ENCODE measurements at places on chromosomes 11 and 22.

GRCh38 chr11:1763336-1763795 lies 361 bp downstream of the CTSD start:
- no peak for DNase-seq

DNA sequence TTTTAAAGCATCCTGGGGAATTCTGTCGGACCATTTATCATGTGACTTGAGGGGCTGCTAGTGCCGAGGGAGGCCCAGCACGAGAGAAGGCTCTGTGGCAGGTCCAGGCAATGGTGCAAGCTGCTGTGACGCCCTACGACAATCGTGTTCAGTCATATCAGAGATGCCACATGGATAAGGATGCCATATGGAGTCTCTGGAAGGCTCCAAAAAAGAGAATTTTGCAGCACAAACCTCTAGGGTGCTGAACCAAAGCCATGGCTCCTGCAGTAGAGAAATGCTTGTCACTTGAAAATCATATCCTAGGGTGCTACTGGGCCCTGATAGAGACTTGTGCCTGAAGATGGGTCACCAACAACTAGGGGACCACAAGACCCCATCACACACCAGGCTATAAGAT lies 6.7 kb upstream of the CD6 start:
- DNase-seq, result no peak

- no peak for DNase-seq
Observed at GRCh38 chr11:2828585-2829330, 56.8 kb downstream of the CDKN1C start.

DNA sequence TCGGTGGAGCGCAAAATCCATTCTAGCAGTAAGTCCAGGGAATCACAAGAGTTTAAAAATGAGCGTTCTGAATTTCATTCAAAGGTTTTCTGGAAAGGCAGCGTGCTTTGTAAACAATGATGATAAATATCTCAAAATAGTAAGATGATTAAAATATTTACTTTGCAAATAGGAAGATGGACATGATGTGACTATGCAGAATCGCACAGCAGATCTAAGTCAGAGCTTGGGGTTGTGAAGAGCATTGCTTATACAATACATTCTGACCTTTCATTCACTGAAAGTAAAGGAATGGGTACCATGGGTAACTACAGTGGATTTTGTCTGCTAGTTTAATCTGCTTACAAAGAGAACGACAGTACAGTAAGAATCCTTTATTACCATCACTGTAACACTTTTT lies 77.5 kb downstream of the PPP6R3 start:
- DNase-seq, result no peak

DNA sequence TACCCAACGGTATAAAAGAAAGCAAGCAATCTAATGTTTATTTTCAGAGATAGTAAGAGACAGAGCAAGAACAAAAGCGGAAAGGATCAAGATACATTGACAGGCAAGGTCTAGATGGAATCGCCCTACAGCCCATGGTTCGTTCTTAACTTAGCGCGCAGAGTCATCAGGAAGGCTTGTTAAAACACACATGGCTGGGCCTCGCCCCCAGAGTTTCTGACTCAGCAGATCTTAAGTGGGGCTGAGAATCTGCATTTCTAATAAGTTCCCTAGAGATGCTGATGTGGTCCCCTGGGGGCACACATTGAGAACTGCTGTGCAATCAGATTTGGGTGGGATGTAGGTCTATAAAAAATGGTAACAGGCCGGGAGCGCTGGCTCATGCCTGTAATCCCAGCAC lies 35.8 kb upstream of the CHRM4 start:
- no peak for DNase-seq

DNA sequence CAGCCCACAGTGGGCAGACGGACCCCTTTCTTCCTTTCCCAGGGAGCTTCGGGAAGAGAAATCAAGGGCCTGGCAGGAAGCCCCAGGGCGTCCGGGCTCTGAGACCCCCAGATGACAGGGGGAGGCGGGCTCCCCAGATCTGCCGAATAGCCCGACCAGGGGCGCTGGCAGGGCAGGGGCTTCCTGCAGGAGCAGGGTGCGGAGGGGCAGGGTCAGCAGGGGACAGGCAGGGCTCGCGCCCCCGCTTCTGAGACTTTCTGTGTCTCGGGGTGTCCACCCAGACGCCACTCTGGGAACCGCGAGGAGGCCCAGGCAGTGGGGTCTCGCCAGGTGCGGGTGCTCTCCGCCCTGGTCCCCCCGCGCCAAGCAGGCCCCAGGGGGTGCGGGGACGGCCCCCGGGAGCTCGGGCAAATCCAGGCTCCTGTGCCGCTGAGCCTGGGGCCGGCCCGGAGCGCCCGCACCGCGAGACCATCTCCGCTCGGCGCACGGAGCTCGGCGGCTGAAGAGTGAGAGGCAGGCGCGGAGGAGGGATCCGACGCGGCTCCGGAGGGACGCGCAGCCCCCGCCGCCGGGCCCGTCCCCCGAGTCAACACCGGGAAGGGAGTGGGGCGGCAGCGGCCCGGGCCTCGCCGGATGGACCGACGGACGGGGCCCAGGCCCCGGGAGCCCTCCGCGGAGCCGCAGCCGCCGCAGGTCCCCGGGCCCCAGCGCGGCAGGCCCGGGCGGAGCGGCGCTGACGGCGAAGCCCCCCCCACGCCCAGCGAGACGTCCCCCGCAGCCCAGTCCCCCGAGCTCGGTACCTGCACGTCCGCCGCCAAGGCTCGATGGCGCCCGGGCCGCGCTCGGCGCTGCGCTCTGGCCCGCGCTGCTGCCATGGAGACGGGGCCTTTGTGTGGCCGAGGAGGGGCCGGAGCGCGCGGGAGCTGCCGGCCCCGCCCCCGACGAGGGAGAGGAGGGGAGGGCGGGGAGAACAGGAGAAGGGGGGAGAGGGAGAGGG lies at the start of gene PLXNB2:
Gene PLXNB2 (minus strand): TSS at position 894 of the 997 bp plus-strand sequence. CDS start 17,062 bp downstream, outside the sequence.
- DNase-seq, result no peak

DNA sequence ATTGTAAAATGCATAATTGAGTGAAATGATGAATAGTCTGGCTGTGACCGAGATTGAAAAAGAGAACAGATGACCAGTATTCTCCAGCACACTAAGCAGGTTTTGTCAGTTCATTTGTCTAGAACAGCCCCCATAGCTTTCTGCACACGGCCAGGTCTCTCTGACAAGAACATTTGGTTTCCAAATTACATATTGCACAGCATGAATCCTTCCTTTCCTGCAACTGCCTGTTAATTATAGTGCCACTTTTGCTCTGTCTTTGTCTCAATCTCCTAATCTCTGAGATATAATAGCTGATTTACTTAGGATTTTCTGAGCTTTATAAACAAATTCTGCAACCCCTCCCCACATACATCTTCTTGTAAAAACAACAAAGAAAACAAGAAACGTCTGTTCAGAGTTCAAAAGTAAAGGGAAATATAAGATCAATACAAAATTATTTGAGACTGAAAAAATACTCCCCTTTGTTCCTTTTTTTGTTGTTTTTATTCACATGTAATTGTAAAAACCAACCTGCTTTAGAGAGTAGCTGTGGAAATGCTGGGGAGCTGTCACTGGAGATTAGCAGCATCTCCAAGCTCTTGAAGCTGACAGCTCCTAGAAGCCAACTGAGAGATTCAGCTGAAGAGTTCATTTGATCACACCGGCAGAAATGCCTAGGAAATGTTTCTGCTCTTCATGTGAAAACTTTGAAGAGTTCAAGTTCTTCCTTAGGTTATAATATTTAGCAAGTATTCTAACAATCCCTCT lies 998.1 kb downstream of the DLG2 start:
- DNase-seq, result no peak

DNA sequence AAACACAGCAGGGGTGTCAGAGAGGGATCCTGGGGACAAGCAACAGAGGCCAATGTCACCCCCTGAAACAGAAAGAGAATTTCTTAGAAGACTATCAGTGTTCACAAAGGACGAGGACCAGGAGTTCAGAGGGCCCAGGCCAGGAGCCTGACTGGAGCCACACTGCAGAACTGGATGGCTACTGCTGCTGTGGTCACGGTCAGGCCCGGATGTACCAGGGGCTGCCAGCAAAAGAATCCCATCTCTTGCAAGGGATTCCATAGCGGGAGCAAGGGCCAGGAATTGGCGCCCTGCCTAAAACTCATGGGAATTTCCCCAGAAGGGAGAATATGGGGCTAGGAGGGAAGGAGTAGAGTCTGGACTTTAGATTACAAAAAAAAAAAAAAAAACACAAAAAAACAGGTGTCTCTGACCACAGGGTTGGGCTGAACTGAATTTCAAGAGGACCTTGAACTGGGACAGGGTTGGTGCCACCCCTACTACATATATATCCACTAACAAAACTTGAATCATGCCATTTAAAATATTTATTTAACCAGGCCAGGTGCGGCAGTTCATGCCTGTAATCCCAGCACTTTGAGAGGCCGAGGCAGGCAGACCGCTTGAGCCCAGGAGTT lies 15.7 kb upstream of the KCTD14 start:
- no peak for DNase-seq

DNA sequence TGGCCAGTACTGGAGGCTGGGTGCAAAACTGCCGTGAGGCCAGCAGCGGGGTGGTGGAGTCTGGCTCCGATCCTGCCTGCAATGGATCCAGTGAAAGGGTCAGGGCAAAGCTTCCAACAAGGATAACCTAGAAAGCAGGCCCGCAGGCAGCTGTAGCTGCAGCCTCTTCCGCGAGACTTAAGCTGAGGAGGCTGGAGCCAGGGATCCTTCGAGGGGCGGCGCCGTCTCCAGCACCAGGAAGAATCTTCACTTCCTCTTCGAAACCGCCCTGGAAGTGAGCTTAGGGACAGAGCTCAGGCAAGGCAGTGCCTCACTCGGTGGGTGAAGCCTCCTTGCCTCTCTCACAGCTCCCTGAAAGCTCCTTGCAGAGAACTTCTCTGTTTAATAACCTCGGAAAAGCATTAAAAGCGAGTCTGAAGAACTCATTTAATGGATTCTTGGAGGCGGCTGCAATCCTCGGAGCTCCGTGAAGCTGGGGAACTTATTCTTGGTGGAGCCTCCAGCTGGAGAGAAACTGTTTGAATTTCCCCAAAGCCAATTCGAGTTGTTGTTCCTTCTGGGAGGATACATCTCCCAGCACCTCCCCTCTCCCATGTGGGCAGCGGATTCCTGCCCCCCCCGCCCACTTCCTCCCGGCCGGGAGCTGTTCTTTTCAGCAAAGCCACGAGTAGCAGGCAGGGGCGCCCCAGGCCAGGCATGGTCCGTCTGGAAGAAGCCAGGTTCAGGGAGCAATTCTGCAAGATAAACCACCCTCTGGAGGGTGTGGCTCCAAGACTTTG lies 169.9 kb downstream of the CTTN start:
- DNase-seq, result no peak

- no peak for DNase-seq
Observed at GRCh38 chr11:79265756-79266322, 175.0 kb downstream of the TENM4 start.

- DNase-seq, result no peak
Observed at GRCh38 chr11:13328286-13328685, 50.7 kb downstream of the BMAL1 start.
